ENCODE measurements at places on chromosomes 6 and 20.

DNA sequence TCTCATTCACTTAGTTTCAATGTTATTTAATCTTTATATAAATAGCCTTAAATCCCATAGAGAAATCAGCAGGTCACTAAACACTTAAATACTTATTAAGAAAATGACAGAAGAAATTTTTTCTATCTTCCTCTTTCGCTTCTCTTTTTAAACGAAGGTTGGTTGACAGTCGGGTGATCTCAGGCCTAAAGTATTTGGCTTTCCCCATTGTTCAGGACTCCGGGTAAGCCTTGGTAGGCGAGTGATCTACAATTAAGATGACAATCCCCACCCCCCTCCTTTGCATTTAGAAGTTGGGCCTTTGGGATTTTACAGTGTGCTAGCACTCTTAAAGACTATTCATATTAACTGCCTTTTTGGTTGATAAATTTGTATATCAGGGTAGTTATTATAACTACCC, 19.7 kb upstream of the UTRN start:
- DNase-seq: no peak

- DNase-seq: no peak
Observed at GRCh38 chr6:137166247-137167098, 7.0 kb downstream of the IL22RA2 start.

GRCh38 chr6:1075444-1075843, 236.5 kb upstream of the FOXQ1 start:
- no peak for DNase-seq

- no peak for DNase-seq
Observed at GRCh38 chr6:6659600-6660327, 71.2 kb downstream of the LY86 start.

DNA sequence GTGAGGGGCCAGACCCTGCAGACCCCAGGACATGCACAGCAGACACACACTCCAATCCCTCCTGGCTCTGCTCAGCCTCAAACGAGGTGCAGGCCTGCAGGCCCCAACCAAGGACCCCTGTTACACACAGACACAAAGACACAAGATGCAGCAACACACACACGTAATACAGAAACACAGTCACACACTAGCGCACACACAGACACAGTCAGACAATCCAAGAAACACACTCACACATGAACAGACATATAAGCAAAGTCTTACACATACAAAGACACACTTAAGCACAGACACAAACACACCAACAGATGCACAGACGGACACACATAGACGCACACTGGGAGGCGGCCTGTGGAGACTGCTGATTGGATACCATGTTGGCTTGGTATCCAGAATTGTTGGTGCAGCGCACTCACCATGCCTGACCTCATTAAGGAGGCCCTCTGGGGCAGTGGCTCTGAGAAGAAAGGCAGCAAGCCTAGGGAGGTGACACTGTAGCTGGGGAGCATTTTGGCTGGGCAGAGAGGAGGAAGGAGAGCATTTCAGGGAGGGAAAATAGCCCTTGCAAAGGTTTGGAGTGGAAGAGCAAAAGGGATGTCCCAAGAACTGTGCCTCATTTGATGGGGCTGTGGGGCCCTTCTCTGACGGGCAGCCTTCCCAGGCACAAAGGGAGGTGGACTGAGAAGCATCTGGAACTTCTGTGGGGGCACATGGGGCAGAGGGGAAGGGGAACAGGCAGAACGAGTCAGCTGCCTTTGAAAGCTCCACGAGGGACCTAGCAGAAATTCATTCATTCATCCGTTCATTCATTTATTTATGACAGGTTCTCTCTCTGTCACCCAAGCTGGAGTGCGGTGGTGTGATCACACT, 1.4 kb upstream of the HSPA12B start:
- no peak for DNase-seq

DNA sequence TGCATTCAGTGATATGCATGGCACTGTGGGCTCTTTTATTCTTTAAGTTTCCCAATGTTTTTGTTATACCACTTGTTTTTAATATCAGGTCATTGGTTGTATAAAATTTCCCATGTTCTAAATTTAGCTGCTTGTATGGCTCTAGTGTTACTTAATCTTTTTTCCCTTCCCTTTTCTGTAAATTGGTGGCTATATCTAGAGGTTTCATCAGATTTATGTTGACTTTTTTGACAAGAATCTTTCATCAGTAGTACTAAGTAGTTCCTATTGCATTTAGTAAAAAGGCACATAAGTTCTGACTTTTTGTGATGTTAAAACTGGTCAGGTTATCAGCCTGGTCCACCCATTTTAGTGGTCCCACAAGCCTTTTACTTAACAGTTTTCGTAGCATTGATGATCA, 51.1 kb downstream of the MMS22L start:
- DNase-seq: no peak

- no peak for DNase-seq
Observed at GRCh38 chr6:47862731-47863130, 80.9 kb downstream of the OPN5 start.

DNA sequence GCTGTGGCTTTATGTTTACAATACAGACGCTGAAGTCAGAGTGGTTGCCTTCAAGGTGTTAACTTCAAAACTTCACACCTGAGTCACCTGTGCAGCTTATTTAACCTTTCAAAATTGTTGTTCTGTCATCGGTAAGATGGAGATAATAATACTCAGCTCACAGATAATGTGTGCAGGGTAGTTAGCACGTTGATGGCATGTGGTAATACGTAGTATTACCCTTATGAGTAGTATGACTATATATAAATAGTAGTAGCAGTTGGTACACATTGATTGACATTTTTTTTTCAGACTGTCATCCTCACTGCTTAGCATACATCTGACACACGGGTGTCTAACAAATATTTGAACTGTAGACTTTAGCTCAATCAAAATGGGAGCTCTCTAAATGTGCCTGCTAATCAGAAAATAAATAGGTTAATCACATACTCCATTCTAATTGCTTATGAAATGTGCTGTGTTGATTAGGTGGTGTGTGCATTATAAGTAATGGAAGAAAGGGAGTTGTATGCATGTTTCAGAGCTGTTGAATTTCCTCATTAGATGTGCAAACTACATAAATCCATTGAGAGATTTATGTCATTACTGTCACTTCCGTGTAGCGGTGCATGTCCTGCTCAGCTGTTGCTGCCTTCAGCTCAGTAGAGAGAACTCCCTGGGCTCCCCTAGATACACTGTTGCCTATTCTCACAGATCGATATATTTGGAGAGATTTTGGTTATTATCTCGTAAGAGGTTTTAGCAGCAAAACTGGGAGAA, 11.2 kb upstream of the MROH8 start:
- DNase-seq: no peak

DNA sequence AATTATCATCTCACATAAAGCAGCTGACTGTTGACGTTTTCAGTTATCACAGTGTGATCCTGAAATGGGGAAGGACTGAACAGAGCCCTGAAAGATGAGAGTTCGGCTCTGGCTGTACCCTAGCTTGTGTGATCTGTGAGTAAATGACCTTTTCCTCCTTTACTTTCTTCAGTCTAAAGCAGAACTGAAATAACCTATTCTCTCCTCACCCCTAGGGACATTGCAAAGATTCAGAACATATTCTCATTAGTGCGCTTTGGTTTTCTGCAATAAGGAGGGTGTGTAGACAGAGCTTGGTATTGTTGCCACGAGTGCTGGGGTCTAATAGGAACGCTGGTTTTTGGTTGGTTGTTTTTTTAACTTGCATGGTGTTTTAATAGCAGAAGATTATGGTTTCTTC, 16.7 kb downstream of the FARS2 start:
- no peak for DNase-seq

DNA sequence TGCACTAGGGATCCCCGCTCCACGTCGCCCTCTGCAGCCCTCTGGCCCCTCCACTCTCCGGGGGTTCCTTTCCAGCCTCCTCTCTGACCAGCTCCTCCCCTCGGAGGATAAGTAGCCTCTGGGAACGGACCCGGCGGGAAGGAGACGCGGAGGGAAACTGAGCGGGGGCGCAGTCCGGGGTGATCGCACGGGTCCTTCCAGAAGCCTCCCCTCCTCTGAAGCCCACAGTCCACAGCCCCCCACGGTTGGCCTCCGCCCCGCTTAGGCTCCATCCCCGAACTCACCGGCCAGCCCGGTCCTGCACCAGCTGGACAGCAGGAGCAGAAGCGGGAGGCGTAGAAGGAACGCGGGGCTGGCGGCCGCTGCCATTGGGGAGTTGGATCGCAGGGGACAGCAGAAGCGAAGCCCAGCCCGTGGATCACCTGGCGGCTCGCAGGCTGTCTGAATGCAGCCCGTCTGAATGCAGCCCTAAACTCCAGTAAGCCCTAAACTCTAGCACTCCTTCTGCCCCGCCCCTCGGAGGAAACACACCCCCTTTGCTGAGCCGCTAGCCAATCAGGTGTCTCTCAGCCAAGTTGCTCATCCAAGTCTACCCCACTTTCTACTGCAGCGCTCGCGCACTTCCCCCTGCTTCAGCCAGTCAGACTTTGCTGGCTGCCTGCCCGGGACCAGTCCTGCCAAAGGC, at the start of gene RAET1G:
Gene RAET1G (minus strand): TSS at position 480 of the 685 bp plus-strand sequence. CDS start 111 bp downstream, at position 369.
- DNase-seq: peak; percentile 97

GRCh38 chr6:99822741-99823512, 171.1 kb downstream of the MCHR2 start:
- peak; percentile 73 for DNase-seq

DNA sequence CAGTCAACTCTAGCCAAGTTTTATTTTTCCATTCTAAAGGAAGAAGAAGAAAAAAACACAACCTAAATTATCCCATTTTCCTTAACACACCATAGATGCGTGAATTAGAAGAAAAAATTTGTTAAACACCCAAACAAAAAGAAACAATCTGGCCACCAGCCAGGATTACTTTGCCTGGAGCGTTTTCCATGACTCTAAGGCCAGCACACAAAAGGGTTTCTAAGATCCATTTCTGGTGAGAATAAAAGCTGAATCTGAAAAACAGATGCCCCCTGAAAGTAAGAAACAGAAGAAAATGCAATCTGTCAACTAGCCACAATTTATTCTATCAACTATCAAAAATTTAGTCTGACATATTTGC, 267.2 kb upstream of the SULF2 start:
- DNase-seq: no peak

- DNase-seq: peak; percentile 71
Observed at GRCh38 chr6:19723545-19723944, 113.6 kb upstream of the ID4 start.

GRCh38 chr6:128570680-128571063, 50.3 kb upstream of the PTPRK start:
- DNase-seq: no peak

DNA sequence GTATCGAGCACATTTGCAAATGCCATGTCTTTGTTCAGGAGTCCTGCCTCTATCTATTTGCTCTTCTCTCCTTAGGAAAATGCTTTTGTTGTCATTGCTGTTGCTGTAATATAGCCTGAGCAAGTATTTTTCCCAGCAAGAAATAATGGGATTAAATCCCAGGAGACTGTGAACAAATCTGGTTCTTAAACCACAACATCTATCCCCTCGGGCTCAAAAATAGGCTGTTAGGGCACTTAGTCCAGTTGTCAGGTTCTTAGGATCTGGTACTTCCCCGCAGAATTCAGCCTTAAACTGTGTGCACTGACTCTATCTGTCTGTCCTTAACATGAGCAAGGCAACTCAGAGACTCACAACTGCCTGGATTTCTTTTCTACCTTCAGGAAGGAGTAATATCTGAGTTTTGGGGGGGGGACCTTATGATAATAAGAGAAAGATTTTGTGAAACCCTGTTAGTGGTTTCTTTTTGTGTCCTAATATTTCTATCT, 437.5 kb downstream of the HTR1B start:
- no peak for DNase-seq

DNA sequence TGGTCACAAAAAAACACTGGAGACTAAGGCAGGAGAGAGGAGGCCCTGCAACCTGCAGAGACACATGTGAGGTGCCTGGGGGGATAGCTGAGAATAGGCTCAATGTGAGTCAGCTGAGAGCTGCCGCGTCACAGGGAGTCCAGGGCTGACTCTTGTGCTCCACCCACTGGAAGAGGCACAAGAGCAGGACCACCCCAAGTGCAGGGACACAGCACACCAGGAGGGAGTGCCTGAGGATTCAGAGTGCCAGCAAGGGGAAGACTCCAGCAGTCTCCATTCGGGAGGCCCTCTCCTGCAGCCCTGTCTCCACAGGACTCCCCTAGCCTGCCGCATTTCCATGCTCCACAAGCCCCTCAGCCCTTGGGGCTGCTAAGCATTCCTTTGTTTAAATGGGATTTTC, 105.5 kb downstream of the HUS1B start:
- peak; percentile 29 for DNase-seq

GRCh38 chr20:3547906-3548305, 77.1 kb downstream of the ATRN start:
- no peak for DNase-seq

- no peak for DNase-seq
Observed at GRCh38 chr6:35197196-35197595, 16.6 kb upstream of the SCUBE3 start.

- DNase-seq: no peak
Observed at GRCh38 chr6:107408714-107409113, 50.6 kb downstream of the PDSS2 start.

- no peak for DNase-seq
Observed at GRCh38 chr6:156862711-156863110, 85.5 kb downstream of the ARID1B start.

GRCh38 chr6:82385102-82385501, 21.5 kb downstream of the TPBG start:
- no peak for DNase-seq

GRCh38 chr6:15832841-15833240, 170.0 kb upstream of the DTNBP1 start:
- no peak for DNase-seq

DNA sequence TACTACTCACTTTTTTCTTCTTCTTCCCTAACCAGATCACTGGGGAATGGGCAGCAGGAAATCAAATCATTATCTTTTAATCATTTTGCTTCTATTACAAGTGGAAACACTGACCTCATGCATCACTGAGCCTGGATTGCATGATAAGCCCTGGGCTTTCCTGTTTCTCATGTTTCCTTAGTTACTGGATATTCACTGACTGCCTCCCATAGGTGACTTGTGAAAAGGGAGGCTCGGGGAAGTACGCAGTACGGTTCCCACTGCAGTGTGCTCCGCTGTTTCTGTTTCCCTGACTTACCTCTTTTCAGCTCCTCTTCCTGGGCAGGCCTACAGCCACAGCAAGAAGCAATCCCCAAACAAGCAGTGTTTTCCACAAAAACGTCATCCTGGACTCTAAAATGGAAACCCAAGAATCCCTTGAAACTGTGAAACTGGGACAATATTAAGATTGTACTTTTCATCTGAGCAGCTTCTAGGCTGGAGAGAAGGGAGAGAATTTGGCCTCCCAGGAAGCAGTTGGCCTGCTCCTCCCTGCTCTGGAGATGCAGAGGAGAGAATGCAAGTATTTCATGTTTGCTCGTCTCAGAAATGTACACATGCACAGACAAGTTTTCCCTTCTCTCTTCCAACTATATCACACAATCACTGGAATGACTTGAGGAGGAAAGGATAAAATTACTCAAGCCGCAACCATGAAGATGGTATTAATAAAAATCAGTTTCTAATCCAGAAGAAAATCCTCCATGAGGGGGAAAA, 13.1 kb downstream of the BTNL2 start:
- no peak for DNase-seq

GRCh38 chr6:158991017-158991723, 8.8 kb downstream of the RSPH3 start:
- no peak for DNase-seq

GRCh38 chr6:3726421-3726820, 25.1 kb downstream of the PXDC1 start:
- DNase-seq: no peak
